ENCODE measurements at places on chromosomes 1 and 21.

DNA sequence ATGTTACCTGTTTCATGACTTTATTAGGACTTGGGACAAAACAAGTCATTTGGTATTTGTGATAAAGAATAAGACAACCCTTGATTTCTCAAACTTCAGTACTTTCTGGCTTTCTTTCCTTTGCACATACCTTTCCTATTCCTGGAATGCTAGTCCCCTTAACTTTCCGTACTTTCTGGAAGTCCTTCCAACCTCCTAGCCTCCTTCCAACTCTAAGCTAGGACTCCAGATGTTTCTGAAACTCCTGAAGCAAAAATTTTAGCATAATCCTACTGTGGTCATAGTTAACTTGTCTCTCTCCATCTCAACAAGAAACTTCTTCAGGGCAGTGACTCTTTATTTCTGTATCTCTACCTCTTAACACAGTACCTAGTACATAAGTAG lies 19.8 kb upstream of the C1orf105 start:
- no peak for DNase-seq

DNA sequence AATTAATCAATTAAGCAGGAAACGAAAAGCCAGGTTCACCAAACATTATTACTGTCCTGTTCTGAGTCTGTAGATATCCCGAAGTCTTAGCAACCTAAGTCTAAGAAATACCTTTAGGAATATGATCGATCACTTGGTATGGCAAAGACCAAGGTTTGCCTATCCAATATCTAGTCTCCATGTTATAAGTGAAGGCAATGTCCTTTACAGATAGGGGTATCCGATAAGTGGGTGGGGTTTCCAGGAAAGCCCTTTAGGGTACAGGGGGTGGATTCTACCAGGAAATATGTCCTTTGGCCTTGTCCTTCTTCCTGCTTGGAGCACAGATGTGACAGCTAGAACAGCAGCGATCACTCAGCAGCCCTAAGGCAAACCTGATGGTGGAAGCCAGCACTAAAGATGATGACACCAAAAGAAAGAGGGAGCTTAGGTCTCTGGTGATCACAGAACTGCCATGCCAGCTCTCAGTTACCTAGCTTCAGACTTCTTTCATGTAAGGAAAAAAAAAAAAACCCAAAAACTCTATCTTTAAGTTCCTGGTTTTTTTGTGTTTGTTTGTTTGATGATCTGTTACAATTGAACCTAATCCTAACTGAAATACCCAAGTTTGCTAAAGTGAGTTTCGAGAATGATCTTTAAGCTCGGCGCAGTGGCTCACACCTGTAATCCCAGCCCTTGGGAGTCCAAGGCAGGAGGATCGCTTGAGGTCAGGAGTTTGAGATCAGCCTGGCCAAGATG lies 40.8 kb downstream of the DSTYK start:
- DNase-seq, result no peak

GRCh38 chr1:147110434-147110833 lies 61.8 kb downstream of the PRKAB2 start:
- no peak for DNase-seq

- DNase-seq, result no peak
These were observed 12.8 kb downstream of the MYOM3 start for GRCh38 chr1:24098943-24099638.

GRCh38 chr1:246417813-246418564 lies 89.1 kb downstream of the SMYD3 start:
- no peak for DNase-seq

- no peak for DNase-seq
These were observed 70.9 kb downstream of the NAV1 start for GRCh38 chr1:201609661-201610318.

DNA sequence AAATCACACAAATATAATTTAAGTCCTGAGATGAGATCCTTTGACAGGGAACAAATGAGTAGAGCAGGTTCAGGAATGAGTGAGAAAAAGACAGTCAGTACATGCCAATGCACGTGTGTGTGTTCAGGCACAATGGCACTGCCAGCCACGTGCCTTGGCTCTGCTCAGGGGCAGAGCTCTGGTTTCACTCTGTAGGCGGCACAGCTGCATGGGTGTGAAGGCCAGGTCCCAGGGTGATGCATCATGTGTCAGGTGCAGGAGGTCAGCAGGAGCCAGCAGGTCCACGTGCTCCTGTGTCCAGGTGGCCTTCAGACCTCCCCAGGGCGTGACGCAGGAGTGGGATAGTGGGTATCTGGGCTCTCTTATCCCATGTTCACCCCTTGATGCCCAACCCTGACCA lies 386.1 kb downstream of the KCNH1 start:
- DNase-seq, result no peak

DNA sequence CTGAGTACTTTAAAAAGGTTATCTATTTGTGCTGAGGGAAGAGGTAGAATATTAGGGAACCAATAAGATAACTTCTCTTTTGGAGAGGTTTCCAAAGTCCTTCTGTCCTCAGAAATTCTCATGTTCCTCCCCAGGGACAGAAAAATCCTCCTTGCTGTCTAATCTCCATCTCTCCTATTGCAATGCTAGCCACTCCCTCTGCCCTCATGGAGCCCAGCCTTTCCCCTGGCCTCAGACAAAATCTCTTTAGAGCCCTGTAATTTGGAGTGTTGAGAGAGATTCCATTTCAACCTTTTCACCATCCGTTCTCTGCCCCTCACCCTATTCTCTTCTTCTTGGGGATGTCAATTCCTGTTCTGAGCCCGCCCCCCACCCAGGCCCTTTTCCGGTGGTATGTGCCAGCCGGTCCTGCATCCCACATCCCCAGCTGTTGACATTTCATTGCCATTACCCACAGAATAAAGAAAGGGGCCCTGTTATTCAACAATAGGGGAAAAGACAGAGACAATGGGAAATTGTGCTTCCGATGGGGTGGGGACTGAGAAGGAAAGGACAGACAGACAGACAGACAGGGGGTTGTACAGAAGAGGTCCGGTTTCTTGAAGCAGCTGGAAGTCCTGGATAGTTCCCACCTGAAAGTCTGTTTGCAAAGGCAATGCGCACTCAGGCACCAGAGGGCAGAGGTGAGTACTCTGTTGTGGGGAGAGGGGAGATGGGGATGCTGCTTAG lies at the start of gene HAPLN2:
Gene HAPLN2 (plus strand): TSS at position 563 of the 729 bp plus-strand sequence. CDS start 4,076 bp downstream, outside the sequence.
- DNase-seq, result peak; percentile 34

DNA sequence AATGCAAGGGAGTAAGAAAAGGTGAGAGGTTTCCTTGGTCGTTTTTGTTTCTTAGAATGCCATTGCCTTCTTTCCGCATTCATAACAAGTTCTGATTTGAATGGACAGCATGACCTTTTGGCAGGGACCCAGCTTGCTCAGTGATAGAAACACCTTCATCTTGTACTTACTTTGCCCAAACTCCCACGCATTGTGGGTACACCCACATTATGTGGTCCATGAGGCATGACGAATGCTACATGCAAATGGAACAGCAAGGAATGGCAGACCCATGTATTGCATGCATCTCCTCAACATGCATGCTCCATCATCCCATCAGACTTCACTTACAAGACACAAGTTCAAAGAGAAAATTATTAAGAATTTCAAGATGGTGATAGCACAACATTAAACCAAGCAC lies 102.8 kb downstream of the CDC7 start:
- peak; percentile 62 for DNase-seq

DNA sequence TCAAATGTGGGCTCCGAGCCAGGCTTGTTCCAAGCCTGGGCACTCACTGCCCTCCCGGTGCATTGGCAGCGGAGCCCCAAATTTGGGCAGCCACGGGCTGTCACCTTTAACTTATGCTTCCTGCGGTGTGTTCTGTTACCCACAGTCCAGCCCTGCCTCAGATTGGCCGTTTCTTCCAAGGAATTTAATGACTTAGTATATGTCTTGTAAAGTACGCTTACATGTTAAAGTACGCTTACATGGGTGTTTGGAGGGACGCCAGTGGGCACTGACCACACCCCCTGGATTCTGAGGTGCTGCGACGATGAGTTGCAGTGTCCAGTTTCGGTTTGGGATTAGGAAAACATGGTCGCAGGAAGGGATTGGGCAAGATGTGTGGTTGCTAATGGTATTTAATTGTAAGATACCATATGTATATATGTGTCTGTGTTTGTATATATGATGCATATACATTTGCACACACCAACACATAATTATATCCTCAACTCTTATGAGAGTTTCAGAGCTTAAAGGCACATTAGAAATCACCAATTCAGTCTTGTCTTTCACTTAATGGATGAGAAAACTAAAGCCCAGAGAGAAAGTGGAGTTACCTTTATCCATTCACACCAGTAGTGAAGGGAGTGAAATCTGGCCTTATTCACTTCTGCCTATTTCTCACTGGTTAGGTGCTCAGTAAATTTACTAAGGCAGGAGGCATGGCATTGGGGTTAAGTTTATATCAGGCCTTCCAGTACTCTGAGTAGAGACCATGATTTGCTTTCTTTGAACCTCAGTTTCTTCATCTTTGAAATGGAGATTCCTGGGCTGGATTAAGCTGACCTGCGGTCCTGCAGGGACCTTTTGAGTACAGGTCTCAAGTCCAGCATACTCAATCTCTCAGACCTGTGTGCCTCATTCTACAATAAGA lies 1.0 kb downstream of the SMYD2 start:
- no peak for DNase-seq

- no peak for DNase-seq
These were observed 120.4 kb upstream of the IRF2BP2 start for GRCh38 chr1:234730475-234730769.

DNA sequence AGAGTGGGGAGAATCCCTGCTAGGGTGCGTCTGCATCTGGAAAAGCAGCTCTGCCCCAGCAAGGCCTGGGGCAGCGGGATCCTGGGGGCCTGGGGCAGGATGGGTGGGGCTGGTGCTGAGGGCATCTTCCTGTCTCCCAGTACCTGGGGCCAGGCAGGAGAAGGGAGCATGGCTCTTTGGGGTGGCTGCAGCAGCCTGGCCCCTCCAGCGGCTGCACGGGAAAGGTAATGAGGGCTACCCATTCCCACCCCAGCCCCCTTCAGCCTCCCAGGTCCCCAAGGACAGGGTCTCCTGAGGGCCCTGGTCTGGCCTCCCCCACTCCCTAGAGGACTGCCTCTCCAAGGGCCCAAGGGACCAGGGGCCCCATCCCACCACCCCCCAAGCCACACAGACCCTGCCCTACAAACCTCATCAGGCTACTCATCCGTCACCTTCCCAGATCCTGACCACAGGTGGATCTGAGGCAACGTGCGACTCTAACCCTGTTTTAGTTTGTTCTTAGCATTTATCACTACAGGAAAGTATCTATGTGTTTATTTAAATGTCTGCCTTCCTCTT lies 910 bp upstream of the ANKRD65 start:
- DNase-seq, result no peak

GRCh38 chr1:91732291-91733107 lies 153.5 kb downstream of the TGFBR3 start:
- peak; percentile 51 for DNase-seq

GRCh38 chr1:54273092-54273794 lies 73.3 kb downstream of the MRPL37 start:
- DNase-seq, result no peak

DNA sequence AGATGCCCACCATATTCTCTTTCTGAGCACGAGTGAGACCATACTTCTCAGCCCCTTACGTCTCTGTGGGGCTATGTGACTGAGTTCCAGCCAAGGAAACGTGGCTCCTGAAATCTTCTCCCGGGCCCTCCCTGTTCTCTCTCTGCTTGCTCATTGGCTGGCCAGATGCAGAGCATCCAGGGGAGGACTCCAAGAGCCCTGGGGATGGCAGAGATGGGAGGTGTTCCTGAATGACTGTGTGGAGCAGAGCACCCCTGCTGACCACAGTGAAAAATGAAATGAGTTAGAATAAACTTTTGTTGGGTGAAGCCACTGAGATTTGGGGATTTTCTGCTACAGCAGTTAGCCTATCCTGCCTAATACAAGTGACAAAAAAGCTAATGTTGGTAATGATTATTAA lies 23.8 kb downstream of the KIAA0040 start:
- DNase-seq, result no peak

DNA sequence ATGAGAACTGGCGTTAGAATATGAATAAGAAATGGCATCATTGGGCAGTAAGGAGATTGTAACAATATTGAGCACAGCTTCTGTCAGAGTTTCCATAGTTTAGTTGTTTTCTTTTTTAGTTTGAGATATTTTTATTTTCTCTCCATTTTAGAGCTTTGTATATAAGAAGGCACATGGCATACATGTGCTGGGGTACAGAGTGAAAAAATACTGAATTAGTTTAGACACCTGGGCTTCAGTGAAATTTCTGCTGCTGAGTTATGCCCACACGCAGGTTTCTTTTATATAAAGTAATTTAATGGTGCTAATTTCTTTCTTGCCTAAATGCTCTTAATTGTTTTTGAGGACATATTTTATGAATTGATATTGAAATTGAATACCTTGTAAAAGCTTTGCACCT lies 53.6 kb upstream of the RWDD3 start:
- no peak for DNase-seq

- DNase-seq, result no peak
These were observed 115.1 kb upstream of the PBX1 start for GRCh38 chr1:164443836-164444235.

DNA sequence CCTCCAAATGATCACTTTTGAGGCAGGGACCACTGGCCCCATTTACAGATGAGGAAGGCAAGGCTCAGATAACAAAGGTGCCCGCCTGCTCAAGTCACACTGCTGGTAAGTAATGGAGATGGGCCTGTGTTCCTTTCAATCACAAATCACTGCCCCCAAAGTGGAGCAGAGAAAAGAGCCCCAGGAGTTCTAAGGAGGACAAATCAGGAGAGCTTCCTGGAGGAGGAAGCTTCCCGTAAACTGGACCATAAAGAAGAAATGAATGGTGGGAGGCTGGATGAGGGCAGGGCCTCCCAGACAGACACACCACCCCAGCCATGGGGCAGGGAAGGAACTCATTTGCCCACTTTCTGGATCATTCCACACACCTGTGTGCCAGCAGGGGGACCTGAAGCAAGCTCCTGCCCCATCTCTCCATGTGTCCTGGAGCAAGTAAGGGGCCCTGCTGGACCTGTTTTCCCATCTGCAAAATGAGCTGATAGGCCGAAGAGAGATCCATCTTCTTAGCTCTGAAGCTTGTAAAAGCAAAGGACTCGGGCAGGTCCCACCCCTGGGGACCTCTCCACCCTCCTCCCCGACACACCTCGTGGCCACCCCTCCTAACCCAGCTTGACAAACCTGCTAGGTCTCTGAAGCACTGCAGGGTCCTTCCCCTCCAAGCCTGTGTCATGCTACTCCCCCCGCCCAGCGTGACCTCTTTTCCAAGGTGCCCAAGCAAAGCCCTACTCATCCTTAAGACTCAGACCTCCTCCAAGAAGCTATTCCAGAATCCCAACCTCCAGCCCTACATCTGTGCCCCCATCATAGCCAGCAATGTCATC lies 5.5 kb downstream of the LAPTM5 start:
- no peak for DNase-seq

DNA sequence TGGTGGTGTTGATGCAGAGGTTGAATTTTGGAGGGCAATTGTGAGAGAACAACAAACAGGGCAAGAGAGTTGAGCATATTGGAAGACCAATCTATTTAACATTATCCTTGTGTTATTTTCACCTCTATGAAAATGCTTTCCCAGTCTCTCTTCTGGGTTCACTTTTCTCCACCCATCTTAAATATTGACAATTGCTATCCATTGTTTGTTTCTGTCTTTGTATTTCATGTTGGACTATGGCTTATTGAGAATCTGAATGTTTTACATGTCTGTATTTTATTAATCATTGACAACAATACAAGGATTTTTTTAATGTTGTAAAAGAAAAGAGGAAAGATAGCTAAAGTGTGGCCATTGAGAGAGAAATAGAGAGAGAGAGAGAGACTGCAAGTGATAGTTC lies 1121.5 kb downstream of the BRINP3 start:
- no peak for DNase-seq

GRCh38 chr1:170964506-170964905 lies 29.2 kb downstream of the MROH9 start:
- no peak for DNase-seq

GRCh38 chr1:116382321-116382720 lies 9.3 kb downstream of the ATP1A1 start:
- no peak for DNase-seq
